ENCODE measurements at places on chromosomes 5 and 9.
A peak's percentile ranks its signal among the peaks of the same experiment; 100 is the strongest.

GRCh38 chr5:59479086-59479485 is 414.4 kb downstream of the PDE4D start:
- DNase-seq: no peak

GRCh38 chr5:180553530-180553929 is 37.8 kb downstream of the SCGB3A1 start:
- no peak for DNase-seq

DNA sequence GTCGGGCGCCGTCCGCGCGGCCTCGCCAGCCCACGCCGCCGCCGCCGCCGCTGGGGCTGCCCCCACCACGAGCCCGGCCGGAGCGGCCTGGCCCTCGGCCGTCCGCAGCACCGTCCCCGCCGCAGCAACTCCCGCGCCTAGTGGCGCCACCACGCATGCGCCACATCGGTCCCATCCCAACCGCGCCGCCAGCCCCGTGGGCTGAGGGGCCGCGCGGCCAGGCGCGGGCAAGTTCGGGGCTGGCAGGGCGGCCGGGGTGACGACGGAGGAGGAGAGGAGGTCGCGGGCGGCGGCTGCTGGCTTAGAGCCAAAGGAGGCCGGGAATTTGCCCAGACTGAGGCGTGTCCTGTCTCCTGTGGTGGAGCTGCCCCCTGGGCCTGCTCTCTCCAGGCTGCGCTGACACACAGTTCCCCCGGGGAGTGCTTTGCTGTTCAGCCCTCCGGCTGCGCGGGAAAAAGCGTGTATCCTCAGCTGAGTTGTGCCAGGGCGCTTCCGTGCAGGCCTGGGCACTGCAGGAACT is at the start of gene TUSC1:
TUSC1 (minus strand) TSS at position 298 of the 520 bp plus-strand sequence; CDS start at position 166, 132 bp downstream.
- DNase-seq: no peak

DNA sequence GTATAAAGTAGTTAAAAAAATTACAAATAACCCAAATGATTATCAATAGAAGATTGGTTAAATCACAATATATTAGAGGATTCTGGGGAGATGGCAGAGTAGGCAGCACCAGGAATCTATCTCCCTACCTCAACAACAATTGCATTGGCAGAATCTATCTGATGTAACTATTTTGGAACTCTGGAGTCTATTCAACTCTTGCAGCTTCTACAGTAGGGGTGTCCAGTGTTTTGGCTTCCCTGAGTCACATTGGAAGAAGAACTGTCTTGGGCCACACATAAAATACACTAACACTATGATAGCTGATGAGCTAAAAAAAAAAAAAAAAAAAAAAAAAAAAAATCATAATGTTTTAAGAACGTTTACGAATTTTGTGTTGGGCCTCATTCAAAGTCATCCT is 29.2 kb upstream of the ECM2 start:
- DNase-seq: no peak

- no peak for DNase-seq
Observed at GRCh38 chr5:158235159-158235547, 376.2 kb upstream of the CLINT1 start.

- DNase-seq: no peak
Observed at GRCh38 chr5:6722015-6722414, 8.8 kb downstream of the TENT4A start.

DNA sequence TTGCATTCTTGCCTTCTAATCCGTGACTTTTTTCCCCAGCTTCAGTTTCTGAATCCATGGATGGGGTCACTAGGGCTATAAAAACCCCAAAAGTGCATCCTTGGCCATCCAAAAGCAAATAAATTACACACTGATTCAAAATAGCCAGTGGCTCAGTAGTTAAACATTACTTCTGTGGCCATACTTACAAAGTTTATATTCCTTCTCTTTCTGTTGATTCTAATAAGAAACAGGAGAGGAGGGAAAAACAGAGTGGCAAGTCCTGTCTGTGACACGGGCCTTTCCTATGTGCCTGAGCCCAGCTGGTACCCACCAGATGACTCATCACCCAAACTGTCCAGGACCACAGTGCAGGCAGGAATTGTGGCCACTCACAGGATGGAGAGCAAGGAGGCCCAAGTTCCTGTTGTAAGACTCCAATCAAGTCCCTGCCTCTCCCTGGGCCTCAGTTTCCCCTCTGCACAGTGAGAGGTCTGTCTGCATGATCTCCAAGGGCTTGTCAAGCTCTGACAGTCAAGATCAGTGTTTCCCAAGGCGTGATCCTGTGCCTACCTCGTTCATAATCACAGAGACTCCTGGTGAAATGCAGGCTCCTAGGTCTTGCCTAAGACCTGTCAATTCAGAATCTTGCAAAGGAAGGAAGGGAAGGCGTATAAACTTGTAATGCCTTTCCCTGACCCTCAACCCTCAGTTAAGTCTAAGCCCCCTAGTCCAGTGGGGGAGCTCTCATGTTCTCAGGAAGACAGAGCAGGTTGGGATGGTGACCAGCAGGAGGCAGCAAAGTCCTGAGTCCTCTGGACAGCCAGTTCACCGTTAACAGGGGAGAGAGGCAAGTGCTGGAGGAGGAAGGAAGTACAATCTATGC is 29.5 kb downstream of the TNIP1 start:
- DNase-seq: peak; percentile 51

GRCh38 chr5:66963559-66963971 is 233.0 kb downstream of the CD180 start:
- DNase-seq: no peak

- no peak for DNase-seq
Observed at GRCh38 chr9:133837627-133838597, 99.8 kb upstream of the SARDH start.

- DNase-seq: no peak
Observed at GRCh38 chr5:3601061-3601710, 5.6 kb downstream of the IRX1 start.

DNA sequence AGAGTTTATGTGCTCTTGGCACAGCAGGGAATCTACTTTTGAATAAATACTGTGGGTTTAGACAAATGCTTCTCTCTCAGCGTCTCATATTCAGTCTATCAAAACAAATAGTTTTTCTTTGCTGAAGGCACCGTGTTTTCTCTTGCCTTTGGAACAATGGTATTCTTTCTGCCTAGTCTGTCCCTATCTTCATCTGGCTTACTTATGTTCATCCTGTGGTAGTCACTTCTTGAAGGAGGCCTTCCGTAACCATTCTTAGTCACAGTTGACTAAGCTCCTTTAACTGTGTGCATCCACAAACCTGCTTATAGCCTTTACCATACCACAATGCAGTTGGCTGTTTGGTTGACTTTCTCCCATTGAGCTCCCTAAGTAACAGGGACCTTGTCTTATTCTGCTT is 45.9 kb downstream of the LARP1 start:
- DNase-seq: no peak

DNA sequence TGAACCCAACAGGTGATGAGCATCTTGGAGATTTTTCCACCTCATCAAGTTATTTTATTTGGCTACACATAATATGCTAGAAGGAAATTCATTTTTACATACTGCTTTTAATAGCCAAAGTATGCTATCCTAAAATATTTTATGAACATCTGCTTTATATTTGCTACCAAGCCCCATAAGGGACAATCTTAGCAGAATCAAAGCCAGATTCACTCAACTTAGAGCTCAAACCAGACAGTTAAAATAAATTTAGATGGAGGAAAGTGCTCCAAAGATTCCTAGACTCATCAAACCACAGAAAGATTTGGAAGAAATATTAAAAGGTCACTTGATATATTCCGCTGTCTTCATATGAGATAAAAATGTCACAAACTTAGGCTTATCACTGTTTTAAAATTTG is 637.1 kb upstream of the CCNG1 start:
- no peak for DNase-seq

DNA sequence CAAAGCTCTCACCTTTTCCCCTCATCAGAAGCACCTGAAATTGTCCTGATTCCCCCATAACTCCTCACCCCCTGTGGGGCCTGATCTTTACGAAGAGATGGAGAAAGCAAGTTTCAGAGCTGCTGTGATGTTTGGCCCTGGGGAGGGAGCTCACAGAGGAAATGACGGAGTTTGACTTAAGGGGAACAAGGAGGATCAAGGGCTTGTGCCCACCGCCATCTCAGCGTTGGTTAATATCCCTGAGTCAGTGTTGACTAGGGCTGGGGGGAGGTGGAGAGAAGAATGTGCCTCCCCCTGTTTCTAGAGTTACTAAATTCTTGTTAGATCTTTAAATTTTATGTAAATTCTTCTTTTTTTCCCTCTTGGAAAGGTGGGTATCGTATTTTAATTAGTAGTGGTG is 27.8 kb downstream of the FGF18 start:
- no peak for DNase-seq

DNA sequence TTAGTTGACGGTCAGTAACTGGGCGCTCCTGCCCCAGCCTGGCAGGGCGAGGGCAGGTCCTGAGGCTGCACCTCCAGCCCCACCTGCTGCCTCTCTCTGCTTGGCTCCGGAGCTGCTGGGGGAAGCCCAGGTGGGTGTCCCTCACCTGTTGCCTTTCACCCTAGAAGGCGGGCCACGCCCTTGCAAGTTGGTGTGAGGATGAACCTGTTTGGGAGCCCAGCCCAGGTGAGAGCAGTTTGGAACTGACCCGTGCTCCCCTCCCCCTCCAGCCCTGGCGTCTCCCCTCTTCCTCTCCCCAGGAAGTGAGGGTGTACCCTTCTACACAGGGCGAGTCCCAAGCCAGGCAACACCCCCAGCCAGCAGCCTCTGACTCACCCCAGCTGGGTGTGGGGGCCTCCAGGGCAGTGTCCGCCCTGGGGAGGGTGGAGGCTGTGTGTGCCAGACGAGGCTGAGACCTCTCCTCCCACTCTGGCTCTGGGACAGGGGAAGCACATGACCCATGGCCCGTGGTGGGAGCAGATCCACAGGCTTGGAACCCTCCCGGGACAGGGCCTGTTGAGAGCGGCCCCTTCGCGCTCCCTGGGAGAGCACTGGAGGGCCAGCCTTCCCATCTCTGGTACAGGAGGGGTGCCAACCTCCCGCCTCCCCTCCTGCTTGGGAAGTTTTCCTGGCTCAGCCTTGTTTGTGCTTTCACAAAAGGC is 10.4 kb downstream of the LRRC8A start:
- DNase-seq: no peak
